HEK293T (cell line): ENCODE measurements at places on chromosomes 1 and 21.

DNA sequence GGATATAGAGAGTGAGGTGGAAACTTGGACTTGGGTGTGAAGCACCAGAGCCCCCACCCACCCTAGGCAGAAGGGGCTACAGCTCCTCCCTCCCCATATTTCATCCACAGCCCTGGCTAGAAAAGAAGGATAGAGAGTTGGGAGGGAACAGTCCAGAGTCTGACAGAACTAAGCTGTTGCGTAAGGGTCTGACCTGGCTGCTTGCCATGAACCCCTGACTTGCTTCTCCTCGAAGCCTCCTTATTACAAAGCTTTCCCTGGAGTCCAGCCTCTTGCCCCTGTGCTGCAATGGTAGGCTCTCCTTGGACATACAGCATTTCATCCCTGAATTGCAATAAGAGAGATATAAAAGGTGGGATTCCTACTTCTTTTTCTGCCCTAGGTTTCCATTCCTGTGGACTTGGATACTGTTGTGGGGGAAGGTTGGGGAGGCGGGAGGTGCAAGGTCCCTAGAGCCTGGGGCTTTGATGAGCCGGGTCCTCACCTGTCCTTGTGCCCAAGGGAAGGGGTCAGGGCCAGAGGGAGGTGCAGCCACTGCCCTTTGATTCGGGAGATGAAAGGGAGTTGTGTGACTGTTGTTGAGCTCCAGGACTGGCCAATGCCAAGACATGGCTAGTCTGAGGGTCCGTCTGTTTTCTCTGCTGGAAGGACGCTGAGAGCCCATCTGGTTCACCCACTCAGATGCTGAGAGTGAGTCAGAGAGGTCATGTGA lies 2.7 kb downstream of the RHBG start:
- no peak for DNase-seq

- DNase-seq = no peak
Measured at GRCh38 chr1:151049458-151049857, 1.9 kb downstream of the C1orf56 start.

GRCh38 chr1:211113566-211113965 lies 20.4 kb downstream of the KCNH1 start:
- no peak for DNase-seq

GRCh38 chr1:10733474-10734366 lies 62.7 kb downstream of the CASZ1 start:
- no peak for DNase-seq

DNA sequence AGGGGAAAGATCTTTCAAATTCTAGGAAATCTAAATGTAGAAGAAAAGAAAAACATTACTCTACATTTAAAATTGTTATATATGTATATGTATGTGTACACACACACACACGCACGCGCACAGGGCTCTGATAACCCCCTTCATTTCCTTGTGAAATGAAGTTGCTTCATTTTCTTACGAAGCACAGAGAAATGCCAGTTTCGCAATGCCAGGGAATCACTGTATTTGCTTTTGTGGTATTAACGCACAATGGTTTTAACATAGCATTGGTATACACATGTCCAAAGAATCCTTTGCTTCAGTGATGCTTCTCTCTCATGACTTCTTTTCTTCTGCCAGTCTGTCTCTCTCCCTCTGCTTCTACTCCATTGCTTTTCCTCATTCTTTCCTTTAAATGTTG lies 8.4 kb upstream of the DDAH1 start:
- no peak for DNase-seq

- DNase-seq = no peak
Measured at GRCh38 chr21:27519361-27519760, 552.5 kb upstream of the ADAMTS5 start.

DNA sequence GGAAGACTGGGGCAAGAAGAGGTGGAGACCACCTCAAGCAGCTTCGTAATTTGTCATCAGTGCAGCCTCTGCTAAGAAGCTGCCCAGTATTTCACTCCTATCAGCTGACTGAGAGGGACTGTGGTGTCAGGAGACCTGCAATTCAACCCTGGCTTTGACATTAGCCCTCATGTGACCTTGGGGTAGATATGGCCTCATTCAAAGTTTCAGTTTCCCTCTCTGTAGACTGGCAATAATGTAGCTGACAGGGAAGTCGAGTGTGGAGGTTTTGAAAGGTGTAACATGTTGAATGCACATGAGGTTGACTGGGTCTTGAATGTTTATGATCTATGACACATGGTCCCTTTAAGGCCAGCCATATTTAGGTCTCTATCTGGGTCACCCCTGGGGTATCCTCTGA lies 2.2 kb upstream of the SPRR4 start:
- DNase-seq = no peak

GRCh38 chr1:157695417-157695816 lies 5.2 kb downstream of the FCRL3 start:
- no peak for DNase-seq

- DNase-seq = no peak
Measured at GRCh38 chr1:179177615-179178014, 51.9 kb downstream of the ABL2 start.

- no peak for DNase-seq
Measured at GRCh38 chr1:214615871-214616270, 12.9 kb downstream of the CENPF start.
